ENCODE measurements at places on chromosomes 3 and 15.
A peak's percentile ranks its signal among the peaks of the same experiment; 100 is the strongest.

- no peak for DNase-seq
Measured at GRCh38 chr15:43383070-43383469, 12.2 kb downstream of the TUBGCP4 start.

DNA sequence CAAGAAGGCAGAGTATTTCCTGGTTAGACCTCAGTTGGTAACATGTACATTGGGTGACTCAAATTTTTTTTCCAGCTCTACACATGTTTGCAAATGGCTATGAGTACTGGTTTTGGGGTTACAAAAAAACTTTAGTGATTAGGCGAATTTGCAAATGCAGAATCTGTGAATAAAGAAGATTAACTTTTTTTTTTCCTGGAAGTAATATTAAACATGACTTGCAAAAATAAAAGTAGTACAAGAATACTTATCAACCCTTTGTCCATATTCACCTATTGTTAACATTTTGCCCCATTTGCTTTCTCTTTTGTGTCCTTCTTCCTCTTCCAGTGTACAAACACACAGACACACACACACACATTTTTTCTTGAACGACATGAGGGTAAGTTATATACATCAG lies 47.6 kb upstream of the RYK start:
- no peak for DNase-seq

GRCh38 chr15:99423186-99424130 lies 142.3 kb upstream of the MEF2A start:
- DNase-seq: no peak

DNA sequence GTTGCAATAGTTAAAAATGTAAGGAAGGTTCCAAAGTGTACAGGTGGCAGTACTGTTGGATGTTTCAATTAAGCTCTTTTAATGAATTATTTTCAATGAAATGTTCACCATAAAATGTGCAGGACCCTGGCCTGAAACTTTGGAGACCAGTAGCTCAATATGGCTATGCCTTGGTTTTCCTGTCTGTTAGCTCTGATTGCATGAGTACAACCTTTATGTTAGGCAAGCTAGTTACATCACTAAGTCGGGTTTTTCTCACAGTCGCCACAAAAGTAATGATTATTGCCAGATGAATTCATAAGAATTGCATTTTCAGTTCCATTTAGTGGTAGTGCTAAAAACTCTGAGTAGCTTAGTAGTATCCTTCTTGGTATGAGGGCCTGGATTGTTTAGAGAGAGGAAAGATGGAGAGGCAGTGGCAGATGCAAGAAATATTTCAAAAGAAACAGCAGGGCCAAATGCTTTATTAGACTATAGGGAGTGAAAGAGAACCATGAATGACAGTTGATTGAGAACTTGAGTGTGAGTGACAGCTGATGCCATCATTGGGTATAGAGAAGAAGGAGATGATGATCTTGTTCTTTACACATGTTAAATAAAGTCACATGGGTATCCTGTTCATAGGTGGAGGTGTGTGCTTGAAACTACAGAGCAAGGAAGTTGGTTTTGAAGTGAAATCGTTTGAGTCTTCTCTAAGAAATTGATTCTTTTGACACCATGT lies 109.5 kb downstream of the AKAP13 start:
- DNase-seq: no peak

GRCh38 chr3:346186-346585 lies 149.6 kb downstream of the CHL1 start:
- DNase-seq: no peak

DNA sequence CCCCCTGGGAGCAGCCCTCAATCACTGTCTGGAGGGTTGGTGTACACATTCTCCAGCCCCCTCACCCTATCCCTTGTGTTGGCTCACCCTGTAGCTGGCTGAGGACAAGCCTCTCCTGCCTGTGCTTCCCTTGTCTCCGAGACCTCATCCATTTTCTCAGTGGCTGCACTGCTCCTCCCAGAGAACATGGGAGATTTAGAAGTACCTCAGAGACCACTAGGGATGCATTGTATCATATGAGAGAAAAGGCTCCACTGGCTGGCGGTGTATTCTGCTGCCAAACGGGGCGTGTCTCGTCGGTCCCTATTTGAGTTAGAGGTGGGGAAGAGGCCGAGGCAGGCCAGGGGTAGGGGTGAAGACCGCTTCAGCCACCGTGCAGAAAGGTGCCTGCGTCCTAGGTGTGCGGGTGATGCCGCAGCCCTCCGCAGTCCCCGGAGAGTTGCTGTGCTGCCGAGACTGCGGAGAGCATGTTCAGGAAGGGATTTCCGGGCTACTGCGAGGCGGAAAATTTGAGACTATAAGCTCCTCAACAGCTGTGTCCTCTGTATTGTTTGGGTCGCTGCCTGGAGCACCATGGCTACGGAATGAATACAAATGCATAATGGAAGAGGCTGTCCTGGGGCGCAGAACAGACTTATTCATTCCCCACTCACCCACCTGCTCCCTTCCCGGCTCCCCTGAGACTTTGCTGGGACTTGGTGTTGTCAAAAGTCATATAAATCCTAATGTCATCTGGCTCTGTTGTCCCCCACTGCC lies 43.8 kb downstream of the SPSB4 start:
- no peak for DNase-seq

GRCh38 chr15:62428851-62429598 lies 263.9 kb upstream of the C2CD4B start:
- DNase-seq: no peak

DNA sequence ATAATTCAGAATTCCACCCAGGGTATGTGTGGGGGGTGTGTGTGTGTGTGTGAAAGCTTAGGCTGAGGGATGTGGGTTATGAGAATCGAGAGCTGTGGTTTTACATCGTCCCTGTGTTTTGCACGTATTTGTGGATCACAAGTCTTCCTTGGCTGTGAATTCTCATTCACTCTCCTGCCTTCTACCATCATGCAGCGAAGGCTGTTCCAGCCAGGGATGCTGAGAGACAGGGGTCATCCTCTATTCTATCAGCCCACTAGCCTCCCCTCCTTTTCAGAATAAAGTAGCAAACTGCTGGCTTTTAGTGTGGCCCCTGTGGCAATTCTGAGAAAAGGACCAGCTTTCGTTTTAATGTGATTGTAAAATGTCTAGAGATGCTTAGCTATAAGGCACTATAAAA lies 460.6 kb upstream of the NR2F2 start:
- no peak for DNase-seq

GRCh38 chr3:134355416-134355815 lies 18.8 kb downstream of the AMOTL2 start:
- DNase-seq: no peak

GRCh38 chr3:113231391-113231790 lies 20.0 kb downstream of the BOC start:
- no peak for DNase-seq

GRCh38 chr3:38314764-38315487 lies 31.7 kb upstream of the XYLB start:
- no peak for DNase-seq

- DNase-seq: no peak
Measured at GRCh38 chr3:66588340-66588847, 87.6 kb upstream of the LRIG1 start.

GRCh38 chr15:25803541-25803940 lies 59.6 kb downstream of the ATP10A start:
- DNase-seq: no peak

- DNase-seq: no peak
Measured at GRCh38 chr15:44726136-44726535, 10.2 kb upstream of the TRIM69 start.

GRCh38 chr3:113829576-113830354 lies 8.8 kb upstream of the GRAMD1C start:
- DNase-seq: no peak

DNA sequence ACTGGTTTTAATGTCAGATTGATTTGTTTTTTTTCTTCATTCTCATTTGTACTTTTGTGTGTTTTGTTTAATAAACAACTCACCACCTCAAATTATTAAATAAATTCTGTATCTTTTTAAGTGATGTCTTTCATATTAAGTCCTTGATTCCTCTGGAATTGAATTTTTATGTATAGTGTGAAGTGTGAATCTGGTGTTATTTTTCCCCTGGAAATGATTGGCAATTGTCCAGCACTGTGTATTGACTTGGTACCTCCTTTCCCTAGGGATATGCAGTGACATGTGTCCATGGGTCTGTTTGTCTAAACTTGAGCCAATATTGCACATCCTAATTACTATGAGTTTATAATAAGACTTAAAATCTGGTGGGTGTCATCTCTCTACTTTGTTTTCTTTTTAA lies 2.1 kb downstream of the RNU5B-1 start:
- DNase-seq: no peak

- DNase-seq: no peak
Measured at GRCh38 chr15:58479941-58480340, 48.1 kb downstream of the LIPC start.

- DNase-seq: no peak
Measured at GRCh38 chr3:189824629-189825312, 193.6 kb downstream of the TP63 start.

DNA sequence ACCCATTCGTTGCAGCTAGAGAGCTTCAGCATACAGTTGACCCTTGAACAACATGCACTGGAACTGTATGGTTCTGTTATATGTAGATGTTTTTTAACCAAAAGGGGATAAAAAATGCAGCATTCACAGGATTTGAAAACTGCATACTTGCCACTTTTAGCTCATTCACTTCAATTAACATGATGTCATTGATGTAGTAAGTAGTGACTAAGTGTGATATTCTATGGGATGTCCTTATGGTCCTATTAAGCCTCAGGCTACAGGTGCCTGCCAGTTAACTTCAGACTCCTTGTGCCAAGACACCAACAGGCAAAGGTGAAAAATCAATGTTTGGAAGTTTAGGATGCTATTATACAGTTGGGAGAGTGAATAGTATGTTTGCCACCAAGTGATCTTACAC lies 553.6 kb upstream of the NECTIN3 start:
- DNase-seq: no peak

GRCh38 chr3:143166376-143166775 lies 46.8 kb downstream of the CHST2 start:
- no peak for DNase-seq

DNA sequence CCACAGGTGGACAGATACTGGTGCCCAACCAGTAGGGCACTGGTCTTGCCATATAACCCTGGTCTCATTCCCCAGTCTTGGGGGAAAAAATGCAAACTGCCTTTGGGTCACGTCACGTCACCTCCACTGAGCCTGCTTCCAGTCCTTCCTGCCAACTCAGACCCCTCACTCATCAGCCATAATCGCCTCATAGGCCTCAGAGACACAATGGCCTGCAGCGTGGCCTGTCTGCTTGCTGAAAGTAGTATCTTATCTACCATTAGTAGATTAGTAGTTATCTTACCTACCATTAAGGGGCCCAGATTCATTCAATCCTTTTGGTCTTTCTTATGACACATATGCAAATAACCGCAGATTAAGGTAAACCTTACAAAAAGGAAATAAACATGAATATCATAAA lies 93.8 kb downstream of the FAM174B start:
- no peak for DNase-seq

- no peak for DNase-seq
Measured at GRCh38 chr3:196966526-196967401, 1.9 kb downstream of the PIGZ start.

DNA sequence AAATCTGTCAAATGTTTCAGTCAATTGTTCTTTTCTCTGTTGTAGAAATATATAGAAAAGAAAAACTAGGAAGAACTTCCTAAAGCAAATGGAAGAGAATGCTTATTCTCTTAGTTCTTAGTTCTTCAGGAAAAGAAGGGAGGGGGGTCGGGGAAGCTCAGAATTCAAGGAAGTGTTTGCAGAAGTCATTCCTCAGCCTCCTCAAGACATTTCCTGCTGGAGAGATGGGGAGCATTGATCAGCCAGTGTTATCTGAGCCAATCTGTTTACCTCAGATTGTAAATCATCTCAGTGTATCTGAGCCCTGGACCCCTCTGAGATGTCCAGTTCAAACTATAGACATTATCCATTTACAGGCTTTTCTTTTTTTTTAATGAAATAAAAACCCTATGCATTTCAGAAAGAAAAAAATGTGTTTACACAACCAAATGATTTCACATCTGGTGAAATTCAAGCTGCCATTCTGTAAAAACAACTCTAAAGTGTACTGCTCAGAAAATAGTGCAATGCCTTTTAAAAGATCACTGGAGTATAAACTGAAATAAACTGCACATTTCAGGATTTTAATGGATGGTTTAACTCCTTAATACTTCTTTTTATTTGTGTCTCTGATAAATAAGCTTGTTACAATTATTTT lies 460.7 kb downstream of the ROBO1 start:
- DNase-seq: peak; percentile 22

GRCh38 chr15:91874992-91875660 lies 21.6 kb downstream of the SLCO3A1 start:
- no peak for DNase-seq

- DNase-seq: no peak
Measured at GRCh38 chr3:101720851-101721840, 3.3 kb upstream of the CEP97 start.

DNA sequence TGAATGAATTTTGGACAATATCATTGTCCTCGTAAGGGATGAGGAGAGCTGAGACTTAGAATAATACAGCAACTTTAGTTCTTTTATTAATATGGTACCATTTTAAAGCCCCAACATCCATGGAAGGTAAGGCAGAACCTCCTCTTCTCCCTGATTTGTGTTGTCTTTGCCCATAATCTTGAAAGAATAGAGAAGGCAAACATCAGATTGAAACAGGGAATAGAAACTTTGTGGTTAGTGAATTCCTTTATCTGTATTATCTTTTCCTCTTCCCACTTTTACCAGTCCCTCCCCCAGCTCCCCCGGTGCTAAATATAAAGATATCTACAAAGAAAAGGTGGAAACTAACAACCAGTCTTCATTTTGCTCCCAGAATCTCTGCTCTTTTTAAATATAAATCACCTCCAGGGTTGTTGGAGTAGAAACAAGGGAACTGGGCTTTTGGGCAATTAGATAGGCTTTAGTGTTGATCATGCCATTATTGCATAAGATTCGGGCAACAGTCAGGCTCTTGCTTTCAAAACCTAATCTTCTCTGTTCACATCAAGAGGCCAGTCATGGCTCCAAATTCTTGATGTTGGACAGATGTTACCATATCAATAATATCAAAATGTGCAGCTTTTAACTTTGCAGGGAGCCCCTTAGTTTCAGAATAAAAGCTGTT lies 32.5 kb downstream of the ITPR1 start:
- no peak for DNase-seq

DNA sequence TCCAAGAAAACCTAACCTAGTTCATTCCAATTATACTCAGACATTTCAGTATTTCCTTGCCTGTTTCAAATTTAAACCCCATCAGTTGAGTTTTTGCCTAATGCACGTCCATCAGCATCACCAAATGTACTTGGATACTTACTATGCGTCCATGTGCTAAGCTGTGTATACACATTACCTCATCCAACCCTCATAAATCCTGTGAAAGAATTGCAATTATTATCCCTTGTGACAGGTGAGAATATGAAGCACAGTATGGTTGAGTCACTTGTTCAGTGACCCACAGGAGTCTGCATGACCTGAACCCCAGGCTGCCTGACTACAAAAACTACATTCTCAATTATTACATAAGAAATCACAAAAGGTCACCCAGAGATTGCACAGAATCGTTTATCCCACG lies 2.5 kb downstream of the OR5K2 start:
- no peak for DNase-seq

GRCh38 chr3:158217992-158218391 lies 108.1 kb downstream of the RSRC1 start:
- DNase-seq: no peak

GRCh38 chr15:36434177-36434576 lies 145.2 kb upstream of the CDIN1 start:
- no peak for DNase-seq
